Large intestine (tissue), 12 donors: ENCODE measurements at places on chromosomes 16 and 17. TPM values are rescaled to one million over a fixed set of nuclear protein-coding genes. Genes with fewer than 3 reads are reported as not detected.

The SHCBP1 gene
- 4.7 TPM for polyA plus RNA-seq

DNA sequence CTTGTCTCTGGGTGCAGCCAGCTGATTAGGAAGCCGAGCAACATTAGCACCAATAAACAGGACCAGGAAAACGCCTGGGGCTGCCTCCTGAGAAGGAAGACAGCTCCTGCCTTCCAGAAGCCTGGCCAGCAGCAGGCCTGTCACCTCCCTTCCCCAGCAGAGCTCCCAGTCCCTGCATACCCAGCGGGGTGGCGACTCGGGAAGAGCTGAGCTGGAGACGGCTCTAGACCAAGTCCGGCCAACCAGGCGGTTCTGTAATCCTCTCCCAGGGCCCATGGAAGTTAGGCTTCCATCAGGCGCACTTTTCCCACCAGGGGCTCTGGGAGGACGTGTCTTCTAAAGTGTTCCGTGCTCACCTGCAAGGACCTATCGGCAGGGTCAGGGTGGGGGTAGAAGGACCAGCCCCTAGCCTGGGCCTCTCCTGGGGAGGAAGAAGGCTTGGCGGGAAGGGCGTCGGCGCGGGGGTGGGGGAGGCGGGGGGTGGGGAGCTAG is 12.0 kb upstream of the CLUH start:
- peak; percentile 64 for DNase-seq

GRCh38 chr17:56681561-56682266 is 88.2 kb downstream of the NOG start:
- no peak for DNase-seq

GRCh38 chr16:74521691-74522090 is 85.2 kb downstream of the GLG1 start:
- no peak for DNase-seq

GRCh38 chr17:63304704-63305261 is 141.3 kb downstream of the CYB561 start:
- DNase-seq: no peak

DNA sequence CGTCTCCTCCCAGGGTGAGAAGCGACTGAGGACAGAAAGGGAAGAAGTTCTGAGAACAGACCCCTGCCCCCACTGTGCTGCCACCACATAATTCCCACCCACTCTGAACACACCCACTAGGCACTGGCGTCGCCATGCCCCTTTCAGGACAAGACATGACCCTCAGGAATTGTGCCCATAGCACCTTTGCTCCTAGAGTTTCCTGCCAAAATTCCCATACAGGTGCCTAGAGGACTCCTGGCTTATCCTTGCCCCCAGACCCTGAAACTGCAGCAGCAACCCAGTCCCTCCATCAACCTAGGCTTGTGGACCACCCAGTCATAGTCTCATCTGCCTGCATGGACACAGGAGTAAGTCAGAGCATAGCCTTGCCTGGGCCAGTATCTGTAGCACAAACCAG is 157.7 kb upstream of the ZNF267 start:
- no peak for DNase-seq

DNA sequence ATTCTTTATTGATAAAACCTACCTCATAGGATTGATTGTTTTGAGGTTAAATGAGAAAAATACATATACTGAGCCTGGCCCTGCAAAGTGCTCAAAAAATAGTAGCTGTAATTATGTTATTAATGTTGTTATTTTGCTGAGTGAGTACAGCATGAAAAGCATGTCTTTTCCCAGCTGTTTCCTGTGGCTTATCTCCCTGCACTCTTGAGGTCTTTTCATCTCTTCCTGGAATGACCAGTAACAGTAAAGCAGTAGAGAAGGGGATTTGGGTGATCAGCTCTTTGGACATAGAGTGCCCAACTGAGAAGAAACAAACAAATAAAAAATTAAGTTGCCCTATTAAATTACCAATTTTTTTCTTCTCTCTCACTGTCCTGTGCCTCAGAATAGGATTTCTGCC is 53.7 kb downstream of the NFAT5 start:
- DNase-seq: no peak
